ENCODE measurements at places on chromosomes 3 and 15.
A peak's percentile ranks its signal among the peaks of the same experiment; 100 is the strongest.

GRCh38 chr3:190183121-190183520 is 62.4 kb upstream of the P3H2 start:
- peak; percentile 53 for DNase-seq

- DNase-seq: no peak
These were observed 6.8 kb upstream of the GATA2 start for GRCh38 chr3:128499724-128500275.

- DNase-seq: no peak
These were observed 47.3 kb downstream of the AMOTL2 start for GRCh38 chr3:134326760-134327593.

GRCh38 chr3:149174901-149175300 is 45.5 kb downstream of the HPS3 start:
- DNase-seq: no peak

DNA sequence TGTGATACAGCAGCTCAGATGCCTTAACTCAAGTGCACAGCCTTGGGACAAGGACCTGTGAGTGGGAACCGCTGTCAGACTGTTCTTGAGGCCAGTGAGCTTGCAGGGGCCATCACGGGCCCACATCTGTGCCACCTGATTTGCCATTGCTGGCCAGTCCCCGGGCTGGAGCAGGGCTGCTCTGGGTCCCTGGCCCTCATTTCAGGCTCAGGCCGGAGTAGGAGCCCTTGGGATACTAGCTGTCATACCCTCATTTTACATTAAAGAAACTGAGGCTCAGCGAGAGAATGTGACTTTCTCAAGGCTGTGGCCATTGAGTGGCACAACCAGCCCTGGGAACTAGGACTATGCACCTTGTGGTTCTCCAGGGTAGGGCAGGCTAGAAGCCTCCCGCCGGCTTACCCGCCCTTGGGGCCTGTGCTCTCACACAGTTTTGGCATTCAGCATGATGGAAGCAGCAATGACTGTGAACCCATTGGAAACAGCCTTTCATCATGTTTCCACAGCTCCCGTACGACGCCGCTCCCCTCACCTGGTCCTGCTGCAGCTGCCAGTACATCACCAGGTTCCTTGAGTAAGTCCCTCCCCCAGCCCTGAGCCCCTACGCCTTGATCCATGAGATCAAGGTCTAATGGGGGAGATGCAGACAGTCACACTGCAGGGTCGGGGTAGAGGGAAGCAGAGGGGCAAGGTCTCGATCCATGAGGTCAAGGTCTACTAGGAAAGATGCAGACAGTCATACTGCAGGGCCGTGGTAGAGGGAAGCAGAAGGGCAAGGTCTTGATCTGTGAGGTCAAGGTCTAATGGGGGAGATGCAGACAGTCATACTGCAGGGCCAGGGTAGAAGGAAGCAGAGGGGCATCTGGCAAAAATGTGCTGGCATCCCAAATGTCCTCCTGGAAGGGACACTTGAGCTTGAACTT is 42.2 kb downstream of the GOLGA6L10 start:
- DNase-seq: no peak

- no peak for DNase-seq
These were observed 94.0 kb upstream of the UMPS start for GRCh38 chr3:124636101-124636862.

DNA sequence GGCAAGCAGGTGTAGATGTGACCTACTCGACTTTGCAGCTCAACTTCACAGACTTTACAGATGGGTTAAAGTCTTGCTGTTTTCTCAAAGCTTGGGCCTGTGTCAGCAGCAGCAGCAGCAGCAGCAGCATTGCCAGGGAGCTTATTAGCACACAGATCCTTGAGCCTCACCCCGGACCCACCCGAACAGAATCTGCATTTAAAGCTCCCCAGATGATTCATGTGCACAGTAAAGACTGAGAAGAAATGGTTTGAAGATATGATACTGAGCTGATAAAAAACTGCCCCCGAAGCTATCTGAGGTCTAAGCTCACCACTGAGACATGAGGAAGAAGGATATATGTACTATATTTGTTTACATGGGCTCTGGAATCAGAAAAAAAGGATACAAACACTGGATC is 231.7 kb downstream of the ARPP21 start:
- no peak for DNase-seq

DNA sequence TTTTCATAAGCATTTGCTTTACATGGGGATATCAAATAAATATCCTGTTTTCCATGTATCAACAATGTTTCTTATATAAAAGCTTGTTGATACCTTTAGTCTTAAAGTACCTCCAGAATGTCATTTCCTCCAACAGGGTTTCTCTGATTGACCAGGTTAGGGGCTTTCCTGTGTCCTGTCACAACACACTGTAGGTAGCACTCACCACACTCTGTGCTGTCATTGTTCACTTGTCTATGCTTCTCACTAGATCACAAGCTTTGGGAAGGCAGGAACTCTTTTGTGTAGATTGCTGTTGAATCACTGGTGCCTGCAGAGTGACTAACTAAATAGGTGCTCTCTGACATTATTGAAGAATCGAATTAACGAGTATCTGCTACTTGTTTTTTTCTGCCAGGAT is 49.8 kb downstream of the USP50 start:
- DNase-seq: no peak

GRCh38 chr3:28587723-28588122 is 239.1 kb upstream of the AZI2 start:
- no peak for DNase-seq

DNA sequence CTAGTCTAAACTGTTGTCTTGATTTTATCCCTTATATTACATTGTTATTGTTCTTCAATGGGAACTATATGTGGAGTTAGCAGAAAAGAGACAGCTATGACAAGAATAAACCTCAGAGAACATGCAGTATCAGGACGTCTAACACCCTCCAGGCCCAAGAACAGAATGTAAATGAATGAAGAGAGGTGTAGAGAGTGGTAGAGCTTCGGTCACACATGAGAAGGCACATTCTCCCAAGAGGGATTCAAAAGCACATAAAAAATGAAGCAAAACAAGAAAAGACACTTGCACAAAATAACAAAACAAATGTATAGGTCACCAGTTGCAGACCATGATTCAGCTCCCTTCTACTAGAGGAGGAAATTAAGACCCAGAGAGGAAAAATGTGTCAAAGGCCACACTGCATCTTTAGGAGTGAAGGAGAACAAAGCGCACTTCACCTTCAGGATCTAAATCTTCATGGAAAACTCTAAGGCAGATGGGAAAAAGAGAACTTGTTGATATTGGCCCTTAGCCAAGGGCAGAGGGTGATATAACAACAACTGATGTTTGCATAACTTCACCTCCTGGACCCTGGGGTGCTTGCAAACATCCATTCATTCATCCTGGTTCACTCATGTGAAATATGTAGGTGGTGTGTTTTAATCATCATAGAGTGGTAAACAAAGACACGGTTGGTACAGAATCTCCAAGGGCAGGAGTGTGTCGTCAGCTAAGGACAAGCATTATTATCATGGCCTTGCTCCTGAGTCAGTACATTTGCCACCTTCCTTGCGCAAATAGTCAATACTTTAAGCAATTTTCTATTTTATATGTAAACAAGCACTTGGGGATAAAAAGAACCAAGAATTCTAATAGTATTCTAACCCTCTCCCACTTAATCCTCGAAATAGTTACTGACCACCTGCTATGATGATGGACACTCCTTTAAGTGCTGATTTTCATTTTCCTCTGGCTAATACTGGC is 8.8 kb downstream of the NEK10 start:
- no peak for DNase-seq

GRCh38 chr15:29914511-29914926 is 92.3 kb upstream of the TJP1 start:
- DNase-seq: no peak

- no peak for DNase-seq
These were observed 247.7 kb upstream of the CDIN1 start for GRCh38 chr15:36331531-36332275.

GRCh38 chr15:88981244-88982215 is 68.4 kb upstream of the MFGE8 start:
- DNase-seq: no peak

GRCh38 chr15:65902373-65902772 is 33.1 kb downstream of the RAB11A start:
- peak; percentile 43 for DNase-seq

GRCh38 chr3:122533931-122534334 is 19.2 kb upstream of the KPNA1 start:
- no peak for DNase-seq

DNA sequence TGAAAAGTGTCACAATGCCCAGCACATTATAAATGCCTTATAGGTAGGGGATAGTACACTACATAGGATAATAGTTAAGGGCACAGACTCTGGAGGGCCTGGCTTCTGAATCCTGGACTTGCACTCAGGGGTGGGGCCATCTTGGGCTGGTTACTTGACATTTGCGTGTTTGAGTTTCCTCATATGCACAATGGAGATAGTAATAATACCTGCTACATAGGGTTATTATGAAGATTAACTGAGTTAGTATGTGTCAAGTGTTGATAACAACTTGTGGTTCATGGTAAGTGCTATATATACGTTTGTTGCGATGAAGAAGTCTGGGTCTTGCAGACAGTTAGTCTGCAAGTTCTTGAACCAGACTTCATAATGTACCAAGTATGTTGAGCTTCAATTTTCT is 37.0 kb downstream of the MITF start:
- no peak for DNase-seq

GRCh38 chr3:49158103-49158709 is 7.9 kb downstream of the CCDC71 start:
- DNase-seq: no peak

DNA sequence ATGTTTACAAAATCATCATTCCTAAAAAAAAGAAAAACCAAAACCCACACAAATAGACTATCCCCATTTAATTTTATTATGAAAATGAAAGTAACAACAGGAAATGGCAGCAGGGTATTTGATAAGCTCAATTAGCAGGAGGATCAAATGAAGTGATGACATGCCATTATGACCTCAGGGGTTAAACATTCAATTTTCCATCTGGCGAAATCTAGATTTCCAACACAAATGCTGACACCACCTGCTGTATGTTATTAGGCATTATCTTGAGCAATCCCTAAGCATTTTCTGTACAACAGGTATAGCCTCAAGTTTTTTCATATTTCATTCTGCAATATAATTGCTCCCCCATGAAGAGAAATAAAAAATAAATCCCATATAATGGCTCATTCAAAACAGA is 57.1 kb downstream of the SHQ1 start:
- DNase-seq: no peak

- DNase-seq: no peak
These were observed 471.8 kb downstream of the MFSD1 start for GRCh38 chr3:159273608-159274007.

GRCh38 chr15:62112616-62113593 is 46.1 kb downstream of the C2CD4A start:
- DNase-seq: no peak

GRCh38 chr3:104820959-104821358 is 545.8 kb upstream of the ALCAM start:
- DNase-seq: no peak

GRCh38 chr3:5769825-5770224 is 582.3 kb downstream of the EDEM1 start:
- no peak for DNase-seq

GRCh38 chr15:79523266-79523665 is 91.1 kb downstream of the MINAR1 start:
- no peak for DNase-seq

DNA sequence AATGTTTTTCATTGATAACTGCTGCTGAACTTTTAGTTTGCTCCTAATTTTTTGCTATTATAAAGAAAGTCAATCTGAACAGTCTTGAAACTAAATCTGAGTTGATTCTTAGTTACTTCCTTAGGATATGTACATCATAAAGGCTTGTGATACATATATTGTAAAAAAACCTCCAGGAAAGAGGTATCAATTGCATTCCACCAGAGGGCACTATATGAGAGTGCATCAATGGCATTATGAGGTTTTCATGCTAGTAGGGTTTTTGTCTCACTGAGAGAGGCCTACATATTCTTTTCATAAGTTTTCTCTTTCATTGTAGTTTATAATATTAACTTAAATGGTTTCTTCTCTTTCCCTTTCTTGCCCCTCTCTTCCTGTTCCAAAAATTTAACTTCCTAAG is 46.9 kb downstream of the PIK3R4 start:
- no peak for DNase-seq

DNA sequence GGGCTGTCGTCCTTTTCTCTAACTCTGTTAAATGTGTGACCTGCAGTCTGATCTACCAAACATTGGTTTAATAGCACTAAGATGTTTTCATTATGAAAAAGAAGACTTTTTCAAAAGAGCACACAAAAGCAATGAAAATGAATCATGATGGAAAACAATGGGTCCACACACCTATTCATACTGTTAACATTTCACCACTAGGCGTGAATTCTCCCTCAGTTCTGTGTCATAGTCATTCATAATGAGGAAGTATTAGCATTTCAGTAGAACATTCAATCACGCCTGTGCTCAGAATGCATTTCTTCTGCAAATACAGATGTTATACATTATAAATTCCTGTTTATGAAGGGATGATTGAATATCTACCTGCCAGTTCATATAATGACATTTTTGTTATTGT is 35.9 kb downstream of the EIF4E3 start:
- no peak for DNase-seq

GRCh38 chr3:32399030-32399620 is 7.5 kb downstream of the CMTM7 start:
- no peak for DNase-seq

- DNase-seq: no peak
These were observed 10.3 kb upstream of the MCF2L2 start for GRCh38 chr3:183438735-183439134.

DNA sequence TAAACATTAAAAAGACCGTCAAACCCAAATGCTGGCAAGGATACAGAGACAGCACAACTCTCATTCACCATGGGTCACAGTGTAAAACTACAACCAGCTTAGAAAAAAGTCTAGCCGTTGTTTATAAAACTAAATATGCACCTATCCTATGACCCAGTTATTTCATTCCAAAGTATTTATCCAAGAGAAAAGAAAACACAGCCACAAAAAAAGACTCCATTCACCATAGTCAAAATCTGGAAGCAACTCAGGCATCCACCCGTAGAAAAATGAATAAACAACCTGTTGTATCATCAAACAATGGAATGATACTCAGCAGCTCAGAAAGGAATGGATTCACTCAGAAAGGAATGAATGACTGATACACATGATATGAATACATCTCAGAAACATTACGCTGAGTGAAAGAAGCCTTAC is 28.6 kb downstream of the PLD1 start:
- peak; percentile 79 for DNase-seq

GRCh38 chr15:31316135-31316795 is 10.4 kb upstream of the KLF13 start:
- no peak for DNase-seq

- DNase-seq: no peak
These were observed 77.6 kb upstream of the SNRPN start for GRCh38 chr15:24877174-24877573.

DNA sequence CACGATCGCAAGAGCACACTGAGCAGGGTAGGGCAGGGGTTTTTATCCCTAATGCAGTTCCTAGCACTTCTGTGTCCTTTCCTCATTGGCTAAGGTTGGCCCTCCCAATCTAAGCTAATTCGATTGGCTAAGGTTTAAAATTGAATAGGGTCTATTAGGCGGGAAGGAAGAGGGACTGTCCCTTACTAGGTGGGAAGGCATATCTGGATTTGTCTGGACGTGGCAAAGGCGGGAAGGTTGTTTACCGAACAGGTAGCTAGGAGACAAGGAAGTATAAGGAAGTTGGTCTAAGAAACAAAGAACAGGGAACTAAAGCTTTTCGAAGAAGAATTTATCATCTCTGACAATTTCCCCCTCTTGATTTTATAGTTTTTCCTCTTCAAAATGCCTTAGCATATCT is 24.8 kb upstream of the ATG7 start:
- no peak for DNase-seq
